ENCODE measurements at places on chromosomes 7 and 10.

GRCh38 chr7:22664988-22665798 lies 61.8 kb upstream of the IL6 start:
- DNase-seq, result no peak

GRCh38 chr7:140676306-140676705 lies 3.6 kb downstream of the ADCK2 start:
- DNase-seq, result no peak

DNA sequence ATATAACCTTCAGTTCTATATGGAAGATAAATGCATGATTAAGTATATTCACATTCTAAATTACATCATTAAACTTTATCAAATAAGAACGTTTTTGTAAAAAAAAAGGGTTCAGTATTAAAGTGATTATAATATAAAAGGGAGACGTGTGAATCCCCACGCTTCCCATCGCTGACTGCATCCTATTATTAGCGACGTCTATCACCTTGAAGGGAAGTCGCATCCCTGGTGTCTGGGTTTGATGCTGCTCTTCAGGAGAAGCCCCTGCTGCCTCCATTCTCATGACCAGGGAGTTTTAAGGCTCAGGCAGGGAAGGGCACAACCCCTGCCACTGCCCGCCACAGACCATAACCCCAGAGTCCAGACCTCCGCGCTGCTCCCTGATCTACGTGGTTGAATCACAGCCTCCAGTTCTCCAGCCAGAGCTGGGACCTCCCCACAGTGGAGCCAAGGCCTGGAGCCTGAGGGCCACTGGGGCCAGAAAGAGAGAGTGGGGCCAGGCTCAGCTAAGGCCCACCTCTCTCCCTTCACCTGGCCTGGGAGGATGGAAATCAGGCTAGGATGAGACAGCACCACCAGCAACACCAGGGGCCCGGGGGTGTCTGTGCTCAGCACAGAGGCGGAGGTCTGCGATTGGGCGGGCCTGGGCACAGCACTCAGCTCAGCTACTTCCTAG lies 130.6 kb downstream of the TCERG1L start:
- no peak for DNase-seq

- DNase-seq, result no peak
Measured at GRCh38 chr7:44914992-44915607, 29.8 kb upstream of the PURB start.

GRCh38 chr10:86205306-86206239 lies 161.0 kb downstream of the GRID1 start:
- no peak for DNase-seq

DNA sequence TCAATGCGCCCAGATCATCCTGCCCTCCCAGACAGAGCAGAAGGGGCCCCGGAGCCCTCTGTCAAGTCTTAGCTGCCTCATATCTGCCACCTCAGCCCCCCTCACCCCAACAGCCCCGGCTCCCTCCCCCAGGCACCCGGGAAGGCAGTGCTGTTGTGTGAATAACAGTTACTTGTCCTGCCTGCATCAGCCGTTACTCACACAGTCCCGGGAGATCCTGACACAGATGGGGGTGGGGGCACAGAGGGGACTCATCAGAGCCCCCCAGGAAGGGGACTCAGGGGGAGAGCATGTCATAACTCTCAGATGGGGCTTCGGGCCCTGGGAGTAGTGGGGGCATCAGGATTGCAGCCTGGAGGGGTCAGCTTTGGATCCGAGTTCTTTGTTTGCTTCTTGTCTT lies 12.4 kb upstream of the SERPINE1 start:
- no peak for DNase-seq

Measured in activated CD4-positive, alpha-beta T cell treated with anti-CD3 and anti-CD28 coated beads, Interleukin-2, amount 50 U/mL, for 24 hours (primary cell).